GM13976 (cell line): ENCODE measurements at places on chromosomes 5 and 9.

- no peak for DNase-seq
These were observed 657.7 kb downstream of the PRR16 start for GRCh38 chr5:121121786-121122185.

DNA sequence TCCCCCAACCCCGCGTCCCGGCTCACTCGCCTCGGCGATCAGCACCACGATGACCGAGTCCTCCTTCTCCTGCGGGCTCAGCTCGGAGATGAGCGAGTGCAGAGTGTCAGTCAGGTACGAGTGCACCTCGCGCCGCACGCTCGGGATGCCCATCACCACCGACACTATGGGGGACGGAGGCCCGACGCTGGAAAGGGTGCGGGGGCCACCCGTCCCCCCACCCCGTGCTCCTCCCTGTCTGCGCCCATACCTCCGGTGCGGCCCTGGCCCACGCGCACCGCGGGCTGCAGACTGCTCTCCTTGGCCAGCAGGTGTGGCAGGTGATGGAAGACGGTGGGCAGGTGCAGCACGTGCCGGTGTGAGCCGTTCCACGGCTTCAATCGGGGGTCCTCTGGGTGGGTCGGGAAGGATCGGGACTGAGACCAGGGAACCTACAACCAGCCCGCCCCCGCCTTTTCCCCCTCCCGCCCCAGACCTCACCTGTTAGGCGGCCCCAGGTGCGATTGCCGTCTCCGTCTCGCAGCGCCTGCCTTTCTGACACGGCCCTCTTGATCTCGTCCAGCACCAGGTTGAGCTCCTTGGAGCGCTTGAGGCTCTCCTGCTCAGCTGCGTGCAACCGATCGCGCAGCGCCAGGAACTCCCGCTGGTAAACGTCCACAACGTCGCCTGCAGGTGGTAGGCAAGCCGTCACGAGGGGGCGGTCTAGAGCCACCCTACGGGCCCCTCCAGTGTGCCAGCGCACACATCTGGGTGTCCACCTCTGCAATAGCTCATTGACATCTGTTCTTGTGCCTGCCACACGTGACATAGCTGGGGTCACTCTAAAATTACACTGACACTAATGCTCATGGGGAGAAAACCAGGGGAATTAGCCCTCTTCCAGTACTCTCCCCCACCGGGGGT, 5.1 kb downstream of the MGAT4B start:
- DNase-seq, result peak; percentile 85

DNA sequence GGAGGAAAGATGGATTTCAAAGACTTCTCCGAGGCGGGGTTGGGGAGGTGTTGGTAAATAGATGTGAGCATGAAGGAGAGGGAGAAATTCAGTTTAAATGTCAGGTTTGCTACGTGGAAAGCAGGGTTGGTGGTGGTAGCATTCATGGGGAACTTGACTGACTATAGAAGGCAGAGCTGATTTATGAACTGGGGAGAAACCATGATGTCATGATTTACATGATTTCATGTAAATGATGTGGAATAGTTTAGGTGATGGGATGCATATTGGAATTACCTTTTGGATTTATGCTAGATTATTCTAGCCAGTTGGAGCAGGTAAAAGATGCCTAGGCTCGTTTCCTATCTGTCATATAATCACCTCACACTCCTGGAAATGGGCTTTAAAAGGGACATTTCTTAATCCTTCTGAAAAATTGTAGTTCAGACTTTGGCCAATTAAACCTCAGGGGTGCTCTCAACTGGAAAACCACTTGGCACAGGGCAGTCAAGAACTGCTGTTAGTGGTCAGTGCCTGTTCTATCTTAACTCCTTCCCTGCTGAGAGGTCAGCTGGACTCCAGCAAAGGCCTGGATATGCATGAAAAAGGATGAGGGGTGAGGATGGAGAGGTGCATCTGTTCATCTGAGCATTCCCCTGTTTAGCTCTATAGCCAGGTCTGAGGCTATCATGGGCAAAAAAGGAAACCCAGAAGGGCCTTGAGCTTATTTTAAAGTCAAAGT, 50.1 kb upstream of the BASP1 start:
- no peak for DNase-seq

DNA sequence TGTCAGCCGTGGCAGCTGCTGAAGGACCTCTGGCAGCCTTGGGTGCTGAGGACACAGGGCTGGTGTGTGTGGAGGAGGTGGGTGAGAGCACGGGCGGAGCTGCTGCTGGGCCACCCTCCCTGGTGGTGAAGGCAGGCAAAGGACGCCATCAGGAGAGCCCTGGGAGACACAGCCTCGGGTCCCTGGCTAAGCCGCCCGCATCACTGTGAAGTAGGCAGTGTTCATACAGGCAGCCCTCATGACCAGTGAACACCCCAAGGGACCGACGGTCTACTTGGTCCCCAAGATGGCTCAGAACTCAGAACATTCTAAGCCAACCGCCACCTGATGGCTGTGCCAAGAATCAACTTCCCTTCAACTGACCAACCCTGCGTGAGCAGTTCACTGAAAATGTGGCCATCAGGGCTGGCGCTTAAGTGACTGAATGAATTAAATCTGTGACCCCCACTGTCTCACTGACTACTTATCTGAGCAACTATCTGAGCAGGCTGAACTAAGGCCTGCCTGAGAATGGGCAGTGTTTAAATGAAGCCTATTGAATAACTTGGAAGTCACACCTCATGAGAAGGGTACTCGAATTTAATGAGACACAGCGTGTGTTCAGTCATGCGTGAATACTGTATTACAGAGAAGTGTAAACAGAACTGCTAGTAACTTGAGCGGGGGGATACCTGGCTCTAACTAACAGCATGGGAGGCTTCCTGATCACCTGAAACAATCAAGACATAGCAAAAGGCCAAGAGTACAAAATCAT, 54.7 kb upstream of the SIMC1 start:
- DNase-seq, result no peak

DNA sequence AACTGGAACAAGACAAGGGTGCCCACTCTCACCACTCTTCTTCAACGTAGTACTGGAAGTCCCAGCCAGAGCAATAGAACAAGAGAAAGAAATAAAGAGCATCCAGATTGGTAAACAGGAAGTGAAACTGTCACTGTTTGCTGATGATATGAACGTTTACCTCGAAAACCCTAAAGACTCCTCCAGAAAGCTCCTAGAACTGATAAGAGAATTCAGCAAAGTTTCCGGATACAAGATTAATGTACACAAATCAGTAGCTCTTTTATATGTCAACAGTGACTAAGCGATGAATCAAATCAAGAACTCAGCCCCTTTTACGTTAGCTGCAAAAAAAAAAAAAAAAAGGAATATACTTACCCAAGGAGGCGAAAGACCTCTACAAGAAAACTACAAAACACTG, 306.6 kb downstream of the PLK2 start:
- no peak for DNase-seq

- no peak for DNase-seq
These were observed 138.8 kb downstream of the HSD17B3 start for GRCh38 chr9:96163161-96163560.

GRCh38 chr5:121424976-121425375, 426.7 kb upstream of the FTMT start:
- DNase-seq, result no peak

- peak; percentile 23 for DNase-seq
These were observed 114.8 kb downstream of the WNK2 start for GRCh38 chr9:93298498-93299417.

GRCh38 chr5:53739111-53739510, 178.7 kb downstream of the NDUFS4 start:
- no peak for DNase-seq
